ENCODE measurements at places on chromosomes 2 and 18.

GRCh38 chr2:169345486-169346437, 16.6 kb downstream of the LRP2 start:
- DNase-seq = no peak

- peak; percentile 29 for DNase-seq
These were observed 95.3 kb upstream of the CAVIN2 start for GRCh38 chr2:191942090-191942738.

GRCh38 chr2:134482766-134483340, 229.0 kb downstream of the MGAT5 start:
- DNase-seq = no peak

DNA sequence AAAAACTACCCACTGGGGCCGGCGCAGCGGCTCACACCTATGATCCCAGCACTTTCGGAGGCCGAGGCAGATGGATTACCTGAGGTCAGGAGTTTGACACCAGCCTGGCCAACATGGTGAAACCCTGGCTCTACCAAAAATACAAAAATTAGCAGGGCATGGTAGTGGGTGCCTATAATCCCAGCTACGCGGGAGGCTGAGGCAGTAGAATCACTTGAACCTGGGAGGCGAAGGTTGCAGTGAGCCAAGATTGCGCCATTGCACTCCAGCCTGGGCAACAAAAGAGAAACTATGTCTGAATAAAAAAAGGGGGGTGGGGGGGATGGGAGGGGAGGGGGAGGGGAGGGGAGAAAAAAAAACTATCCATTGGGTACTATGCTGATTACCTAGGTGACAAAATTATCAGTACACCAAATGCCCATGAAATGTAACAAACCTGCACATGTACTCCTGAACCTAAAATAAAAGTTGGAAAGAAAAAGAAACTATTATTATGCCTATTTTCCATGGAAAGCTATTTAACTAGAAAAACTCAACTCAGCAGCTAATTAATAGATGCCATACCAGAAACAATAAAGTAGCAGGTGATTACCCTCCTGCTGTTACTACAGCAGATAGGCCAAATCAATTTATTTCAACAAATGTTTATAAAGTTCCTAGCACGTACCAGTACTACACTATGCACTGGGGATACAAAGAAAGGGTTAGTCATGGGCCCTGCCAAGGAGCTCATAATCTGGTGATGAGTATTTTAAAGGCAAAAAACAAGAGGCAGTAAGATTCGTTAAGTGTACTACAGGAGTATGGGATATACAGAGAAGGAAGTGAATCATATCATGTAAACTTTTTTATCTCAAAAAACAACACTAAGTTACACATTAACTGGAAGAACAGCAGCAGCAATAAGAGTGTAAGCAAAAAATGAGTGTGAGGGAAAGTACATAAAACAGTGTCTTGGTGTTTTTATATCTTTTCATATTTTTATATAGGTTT, 112.8 kb upstream of the SLC39A10 start:
- no peak for DNase-seq

DNA sequence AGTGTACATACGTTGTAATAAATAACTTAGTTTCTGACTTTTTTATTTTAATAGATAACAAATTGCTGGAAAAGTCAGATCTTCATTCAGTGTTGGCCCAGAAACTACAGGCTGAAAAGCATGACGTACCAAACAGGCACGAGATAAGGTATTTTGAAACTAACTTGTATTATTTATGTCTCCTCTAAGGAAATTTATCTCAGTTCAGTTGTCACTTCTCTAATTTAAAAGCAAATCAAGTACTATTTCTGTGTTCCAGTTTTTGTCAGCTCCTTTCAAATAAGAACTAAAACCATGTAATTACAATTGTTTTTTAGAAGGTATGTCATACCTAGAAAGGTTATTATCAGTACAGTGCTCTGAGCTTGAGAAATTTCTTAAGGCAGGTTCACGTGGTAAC, 4.6 kb downstream of the ATG16L1 start:
- no peak for DNase-seq

Measured in G401 (cell line).